ENCODE measurements at places on chromosomes 2 and 18.

- DNase-seq = no peak
These were observed 85.6 kb upstream of the SALL3 start for GRCh38 chr18:78894033-78894305.

DNA sequence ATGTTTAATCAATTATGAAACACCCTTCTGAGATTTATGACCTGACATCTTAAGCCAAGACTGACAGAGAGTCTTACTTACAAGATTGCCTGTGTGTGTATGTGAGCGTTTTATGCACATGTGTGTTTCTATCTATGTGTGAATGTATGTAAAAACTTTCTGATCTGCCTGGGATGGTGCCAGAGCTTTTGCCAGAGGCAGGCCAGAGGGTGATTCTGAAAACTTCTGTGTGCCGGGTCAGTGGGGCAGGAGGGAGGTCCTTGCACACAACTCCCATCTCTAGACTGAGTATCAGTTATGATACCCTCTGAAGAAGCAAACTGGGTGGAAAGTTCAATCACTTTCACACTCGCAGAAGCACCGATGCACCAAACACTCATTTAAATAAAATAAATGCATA, 335.0 kb upstream of the NT5C1B start:
- DNase-seq = no peak

GRCh38 chr2:168396131-168396530, 59.9 kb upstream of the CERS6 start:
- peak; percentile 4 for DNase-seq

DNA sequence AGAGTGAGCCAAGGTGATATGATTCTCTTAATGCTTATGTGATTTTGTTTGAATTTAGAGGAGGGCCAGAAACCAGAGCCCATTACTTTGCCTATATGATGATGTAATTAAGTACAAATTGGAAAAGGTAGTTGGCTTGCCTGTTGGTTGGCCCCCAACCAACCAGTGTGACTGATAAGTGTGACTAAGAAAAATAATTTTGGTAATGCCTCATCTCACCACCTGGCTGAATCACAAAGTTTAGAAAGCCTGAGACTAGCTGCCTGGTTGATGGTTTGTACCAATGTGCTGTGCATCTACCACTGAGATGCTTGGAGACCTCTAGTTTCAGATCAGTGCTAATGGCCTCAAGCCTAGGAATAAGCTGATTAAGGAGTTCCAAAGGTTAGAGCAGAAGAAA, 338.7 kb downstream of the CDH2 start:
- peak; percentile 44 for DNase-seq

GRCh38 chr2:88810017-88810416, 118.5 kb downstream of the RPIA start:
- no peak for DNase-seq

GRCh38 chr2:150212722-150213171, 274.7 kb downstream of the RND3 start:
- peak; percentile 63 for DNase-seq

- DNase-seq = peak; percentile 90
These were observed 14.1 kb upstream of the PMAIP1 start for GRCh38 chr18:59885579-59886163.

- DNase-seq = no peak
These were observed 29.6 kb upstream of the PGAP1 start for GRCh38 chr2:196956069-196956468.

GRCh38 chr2:105184420-105184819, 57.1 kb upstream of the GPR45 start:
- DNase-seq = no peak

DNA sequence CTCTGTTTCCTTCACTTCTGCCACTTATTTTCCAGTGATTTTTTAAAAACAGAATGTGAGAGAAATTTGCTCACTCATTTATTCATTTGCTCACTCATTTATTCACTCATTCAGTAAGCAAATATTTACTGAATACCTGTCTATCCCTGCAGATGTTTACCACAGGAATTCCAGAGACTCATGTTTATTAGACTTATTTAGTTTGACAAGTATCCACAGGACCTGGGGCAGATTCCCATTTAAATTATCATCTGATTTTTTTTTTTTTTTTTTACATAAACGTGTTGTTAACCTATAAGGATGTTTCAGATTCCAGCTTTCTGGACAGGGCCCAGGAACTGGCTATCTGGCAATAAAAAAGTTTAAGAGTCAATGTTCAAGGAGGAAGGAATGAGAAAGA, 175.1 kb upstream of the ERBB4 start:
- no peak for DNase-seq

- no peak for DNase-seq
These were observed 153.5 kb downstream of the ARHGAP15 start for GRCh38 chr2:143282684-143283083.

- DNase-seq = no peak
These were observed 31.5 kb downstream of the CABYR start for GRCh38 chr18:24170360-24170759.

- DNase-seq = peak; percentile 99
These were observed 1077.9 kb upstream of the PIK3C3 start for GRCh38 chr18:40877096-40877495.

DNA sequence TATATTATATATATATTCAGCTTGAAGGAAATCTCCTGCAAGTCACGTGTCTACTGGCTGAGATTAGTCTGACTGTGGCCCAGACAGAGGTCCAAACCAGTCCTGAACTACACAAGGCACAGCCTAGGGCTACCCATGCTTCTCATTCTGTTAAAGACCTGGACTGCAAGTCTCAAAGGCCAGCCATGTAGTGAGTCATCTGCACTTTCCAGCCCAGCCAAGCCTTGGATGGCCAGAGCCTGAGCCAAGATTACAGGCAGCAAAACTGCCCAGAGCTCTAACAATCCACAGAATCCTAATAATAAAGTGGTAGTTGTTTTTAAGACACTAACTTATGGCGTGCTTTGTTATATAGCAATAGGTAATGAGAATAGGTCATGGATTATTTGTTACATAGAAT, 259.6 kb downstream of the SS18 start:
- peak; percentile 71 for DNase-seq
